Suppressor macrophage treated with lipopolysaccharide for 4 hours (primary cell): ENCODE measurements at places on chromosomes 5 and 9.
A peak's percentile ranks its signal among the peaks of the same experiment; 100 is the strongest.

- DNase-seq = no peak
Observed at GRCh38 chr9:70283848-70284247, 25.1 kb downstream of the SMC5 start.

DNA sequence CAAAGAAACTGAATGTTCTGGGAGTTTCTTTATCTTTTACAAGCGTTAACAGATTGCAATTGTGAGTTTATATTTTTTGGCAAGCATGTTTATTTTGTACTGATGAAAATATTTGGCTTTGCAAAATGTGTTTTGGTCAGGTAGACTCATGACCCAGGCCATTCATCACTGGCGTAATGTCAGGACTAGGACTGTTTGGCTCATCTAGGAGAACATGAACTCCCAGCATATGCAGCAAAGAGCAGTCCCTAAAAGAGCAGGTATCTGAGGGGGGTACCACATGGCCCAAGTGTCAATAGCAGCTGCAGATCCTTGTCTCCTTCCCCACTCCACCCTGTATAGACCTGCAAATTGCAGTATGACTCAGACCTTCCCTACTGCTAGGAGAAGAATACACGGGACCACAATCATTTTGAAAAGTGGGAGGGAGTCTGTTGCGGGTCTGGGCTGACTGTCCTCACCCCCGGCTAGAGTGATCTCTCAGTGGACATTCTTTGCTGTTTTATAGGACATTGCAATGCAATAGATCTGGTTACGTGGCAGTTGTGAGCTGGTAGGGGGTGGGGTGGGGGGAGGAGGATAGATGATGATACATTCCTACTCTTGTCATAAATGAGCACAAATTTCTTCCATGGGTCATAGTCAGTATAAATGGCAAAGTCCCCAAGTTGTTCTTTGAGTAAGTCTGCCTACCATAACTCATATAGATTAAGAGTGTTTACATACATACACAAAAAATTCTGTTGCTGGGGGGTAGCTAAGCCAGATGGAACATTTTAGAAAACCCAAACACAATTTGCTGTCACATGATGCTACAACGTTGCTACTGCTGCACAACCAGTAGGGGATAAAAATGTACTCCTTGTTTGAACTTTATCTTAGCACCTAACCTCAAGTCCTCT is 20.8 kb upstream of the SNCAIP start:
- no peak for DNase-seq

GRCh38 chr5:34491251-34491620 is 164.9 kb upstream of the RAI14 start:
- no peak for DNase-seq

DNA sequence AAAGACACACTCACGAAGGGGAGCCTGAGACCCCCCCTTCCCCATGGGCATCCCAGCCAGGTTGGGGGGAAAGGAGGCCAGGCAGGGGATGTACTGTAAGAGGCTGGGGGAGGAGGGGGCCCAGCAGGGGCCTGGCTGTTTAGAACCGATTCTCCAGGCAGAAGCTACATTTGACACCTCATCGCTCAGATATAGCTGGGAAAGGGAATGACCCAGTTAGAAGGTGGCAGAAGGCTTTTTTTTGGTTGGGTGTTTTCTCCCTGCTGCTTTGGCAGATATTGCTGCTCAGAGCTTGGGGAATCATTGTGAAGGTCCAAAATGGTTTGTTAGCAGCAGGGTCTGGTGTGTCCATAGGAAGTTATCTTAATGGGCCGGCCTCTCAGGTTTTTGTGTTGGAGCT is 6.0 kb downstream of the CDX1 start:
- no peak for DNase-seq

GRCh38 chr5:81125959-81126358 is 107.2 kb upstream of the CKMT2 start:
- peak; percentile 17 for DNase-seq

GRCh38 chr9:130196643-130197042 is 24.4 kb downstream of the NCS1 start:
- DNase-seq = no peak

DNA sequence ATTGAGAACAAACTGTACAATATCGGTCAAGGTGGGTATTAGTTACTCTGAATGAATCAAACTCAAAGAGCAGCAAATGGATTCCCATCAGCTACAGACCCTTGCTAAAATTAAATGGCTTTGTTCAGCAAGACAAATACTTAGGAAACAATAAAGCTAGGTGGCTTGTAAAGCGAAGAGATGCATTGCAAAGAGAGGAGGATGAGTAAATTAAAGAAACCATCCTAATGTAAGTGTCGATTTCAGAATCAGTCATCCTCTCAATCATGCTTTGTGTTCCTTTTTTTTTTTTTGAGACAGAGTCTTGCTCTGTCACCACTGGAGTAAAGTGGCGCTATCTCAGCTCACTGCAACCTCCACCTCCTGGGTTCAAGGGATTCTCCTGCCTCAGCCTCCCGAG is 359.2 kb upstream of the ZNF462 start:
- DNase-seq = no peak
